ENCODE measurements at places on chromosomes 7 and 10. TPM values are rescaled to one million over a fixed set of nuclear protein-coding genes. Genes with fewer than 3 reads are reported as not detected.

The LMOD2 gene
- not detected for total RNA-seq

The PLEKHS1 gene
- total RNA-seq, result 0.21 TPM

The SRRM3 gene
- total RNA-seq, result 5.9 TPM

The PAPOLB gene
- total RNA-seq, result 0.54 TPM

The TMEM140 gene
- total RNA-seq, result 12.0 TPM

The OGDHL gene
- not detected for total RNA-seq

The FRMD4A gene
- total RNA-seq, result 65.6 TPM

The MALRD1 gene
- total RNA-seq, result 1.2 TPM

The OR2A14 gene
- not detected for total RNA-seq

The TBX20 gene
- not detected for total RNA-seq

The SEMA3A gene
- total RNA-seq, result 5.7 TPM

The LAMB4 gene
- not detected for total RNA-seq

The CFAP46 gene
- not detected for total RNA-seq

The SPDYE2 gene
- total RNA-seq, result not detected

The IGF2BP3 gene
- 0.71 TPM for total RNA-seq

The FLNC gene
- total RNA-seq, result 135 TPM

The LRGUK gene
- total RNA-seq, result 1.2 TPM

The CTAGE8 gene
- 1.2 TPM for total RNA-seq

The CALD1 gene
- total RNA-seq, result 1,102 TPM

The AKR1C2 gene
- total RNA-seq, result 44.7 TPM

The LBX1 gene
- not detected for total RNA-seq

The AQP1 gene
- 1,062 TPM for total RNA-seq

The GALNT17 gene
- 22.4 TPM for total RNA-seq

The COL28A1 gene
- 3.2 TPM for total RNA-seq

The FEZF1 gene
- total RNA-seq, result not detected

The WDR11 gene
- 72.4 TPM for total RNA-seq

The MRPS17 gene
- 9.0 TPM for total RNA-seq

The SPDYE2B gene
- not detected for total RNA-seq

The SEMA4G gene
- 1.5 TPM for total RNA-seq

The FAM25G gene
- total RNA-seq, result not detected

The ELMO1 gene
- 86.9 TPM for total RNA-seq

The SPDYE9 gene
- total RNA-seq, result not detected

The FAM180A gene
- 61.8 TPM for total RNA-seq

The ANKRD1 gene
- 0.30 TPM for total RNA-seq

The PLCE1 gene
- 16.6 TPM for total RNA-seq

The SLC13A1 gene
- total RNA-seq, result not detected

The REPIN1 gene
- 52.0 TPM for total RNA-seq

The SEMA3E gene
- total RNA-seq, result 9.1 TPM

The CYP2E1 gene
- total RNA-seq, result 4.6 TPM

The NPC1L1 gene
- 0.39 TPM for total RNA-seq

The PIP gene
- total RNA-seq, result not detected

The WDFY4 gene
- total RNA-seq, result 7.3 TPM

The CXCL12 gene
- total RNA-seq, result 322 TPM

The CYCS gene
- 36.3 TPM for total RNA-seq

The SPOCK2 gene
- 4.5 TPM for total RNA-seq

The KDM7A gene
- 24.9 TPM for total RNA-seq

The DRGX gene
- total RNA-seq, result not detected

Data from aorta (tissue), 5 donors.